ENCODE measurements at places on chromosomes 7 and 10. TPM values are rescaled to one million over a fixed set of nuclear protein-coding genes. Genes with fewer than 3 reads are reported as not detected.

DNA sequence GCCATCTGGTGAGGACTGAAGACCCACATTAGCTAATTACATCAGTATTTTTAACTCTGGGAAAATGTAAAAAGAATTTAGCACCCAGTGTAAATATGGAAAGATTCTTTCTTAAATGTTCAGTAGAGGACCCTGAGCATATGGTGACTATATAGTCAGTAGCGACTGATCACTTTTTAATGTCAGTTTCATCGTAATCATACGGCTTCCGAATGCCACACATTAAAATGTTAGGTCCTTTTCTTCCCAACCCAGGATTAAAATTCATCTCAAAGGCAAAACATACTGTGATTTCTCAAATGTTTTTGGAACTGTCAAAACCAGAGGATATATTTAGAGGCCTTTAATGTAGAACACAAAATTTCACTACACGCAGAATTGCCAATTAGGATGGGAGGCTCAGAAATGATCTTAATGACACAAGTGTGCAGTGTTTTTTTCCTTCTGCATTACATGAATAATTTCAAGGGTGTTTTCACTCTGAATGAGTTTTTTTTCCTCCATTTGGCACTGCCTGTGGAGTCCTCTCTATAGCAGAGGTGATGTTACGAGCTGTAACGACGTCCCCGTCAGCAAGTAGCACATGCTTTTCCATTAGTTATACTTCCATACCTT, 382.7 kb downstream of the PAXIP1 start:
- DNase-seq, result no peak

DNA sequence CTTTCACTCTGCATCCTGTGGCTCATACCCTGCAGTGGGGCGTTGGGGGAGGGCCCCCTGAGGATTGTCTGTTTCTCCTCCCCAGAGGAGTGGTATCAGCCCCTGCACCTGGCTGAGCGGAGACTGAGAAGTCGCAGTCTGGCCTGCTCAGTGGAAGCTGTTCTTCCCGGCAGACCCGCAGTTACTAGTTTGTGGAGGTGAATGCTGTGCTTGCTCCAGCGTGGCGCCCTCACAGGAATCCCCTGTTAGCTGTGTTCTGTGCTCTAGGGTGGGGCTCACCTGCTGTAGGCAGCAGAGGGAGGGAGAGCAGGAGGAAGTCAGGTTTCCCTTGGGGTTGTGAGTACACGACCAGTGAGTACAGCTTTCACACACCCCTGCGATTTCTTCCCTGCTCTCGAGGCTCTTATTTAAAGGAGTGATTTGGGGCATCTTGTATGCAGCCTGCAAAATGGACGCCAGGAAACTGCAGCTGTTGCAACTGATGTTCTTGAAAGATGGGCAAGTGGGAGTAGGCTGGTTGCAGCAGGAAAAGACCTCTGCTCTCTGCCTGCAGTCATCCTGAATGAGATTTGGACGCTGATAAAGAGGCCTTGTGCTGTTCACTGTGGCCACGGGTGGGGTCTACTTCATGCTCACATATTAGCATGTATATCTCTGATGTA, 66.4 kb downstream of the HK1 start:
- DNase-seq, result no peak

GRCh38 chr10:76036111-76036940, 604.9 kb downstream of the LRMDA start:
- no peak for DNase-seq

Gene PON3
- total RNA-seq, result not detected

Gene CYP2E1
- 0.17 TPM for total RNA-seq
